ENCODE measurements at places on chromosomes 6 and 20.

DNA sequence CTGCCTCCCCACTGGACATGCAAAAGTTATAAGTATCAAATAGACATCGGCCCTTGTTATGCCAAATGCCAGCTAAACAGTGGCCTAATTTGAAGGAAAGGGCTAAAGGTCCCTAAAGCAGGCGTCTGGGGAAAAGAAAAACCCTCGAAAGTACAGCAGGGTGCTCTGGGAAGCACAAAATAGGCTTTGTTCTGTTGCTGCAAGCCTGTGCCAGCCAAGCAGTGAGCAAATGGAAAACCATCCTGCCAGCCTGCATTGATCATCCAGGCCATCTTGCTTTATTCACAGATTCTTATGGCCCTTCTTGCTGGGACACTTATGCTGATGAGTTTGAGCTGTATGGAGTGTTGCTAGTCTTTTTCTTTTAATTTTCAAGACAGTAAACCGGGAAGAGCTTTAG is 62.2 kb upstream of the PLEKHG1 start:
- no peak for DNase-seq

- DNase-seq: no peak
Observed at GRCh38 chr6:72216222-72217068, 330.1 kb downstream of the RIMS1 start.

DNA sequence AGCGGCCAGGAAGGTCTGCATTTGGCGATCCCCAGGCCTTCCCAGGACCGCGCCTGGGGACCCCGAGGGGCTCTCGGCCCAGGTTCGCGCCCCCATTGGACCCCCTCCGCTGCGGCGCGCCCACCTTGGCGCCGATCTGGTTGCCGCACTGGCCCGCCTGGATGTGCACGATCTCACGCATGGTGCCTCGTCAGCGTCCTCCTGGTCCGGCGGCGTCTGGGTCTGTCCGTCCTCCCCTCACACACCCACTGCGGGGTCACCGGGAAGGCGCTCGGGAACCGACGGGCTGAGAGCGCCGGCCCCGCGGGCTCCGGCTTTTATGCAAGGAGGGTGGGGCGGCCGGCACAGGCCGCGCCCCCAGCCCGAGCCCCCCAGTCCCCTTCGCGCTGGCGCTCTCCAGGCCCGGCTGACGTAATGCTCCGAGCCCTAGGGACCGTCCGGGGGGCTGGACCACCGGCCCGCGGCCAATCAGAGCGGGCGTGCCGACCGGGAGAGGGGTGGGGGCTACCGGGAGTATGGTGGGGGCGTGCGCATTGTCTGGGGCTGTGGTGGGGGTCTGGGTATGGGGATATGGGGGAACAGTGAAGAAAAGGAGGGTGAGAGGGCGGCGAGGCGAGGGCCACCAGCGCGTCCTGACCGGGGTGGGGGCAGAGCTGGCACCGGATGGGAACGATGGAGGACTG is at the start of gene TUBB2B:
Gene TUBB2B, minus strand, starts transcription at position 291 of the 683 bp plus-strand sequence. Its CDS starts 110 bp downstream, at position 181.
- DNase-seq: no peak

- no peak for DNase-seq
Observed at GRCh38 chr6:84773431-84774156, 9.2 kb upstream of the TBX18 start.

DNA sequence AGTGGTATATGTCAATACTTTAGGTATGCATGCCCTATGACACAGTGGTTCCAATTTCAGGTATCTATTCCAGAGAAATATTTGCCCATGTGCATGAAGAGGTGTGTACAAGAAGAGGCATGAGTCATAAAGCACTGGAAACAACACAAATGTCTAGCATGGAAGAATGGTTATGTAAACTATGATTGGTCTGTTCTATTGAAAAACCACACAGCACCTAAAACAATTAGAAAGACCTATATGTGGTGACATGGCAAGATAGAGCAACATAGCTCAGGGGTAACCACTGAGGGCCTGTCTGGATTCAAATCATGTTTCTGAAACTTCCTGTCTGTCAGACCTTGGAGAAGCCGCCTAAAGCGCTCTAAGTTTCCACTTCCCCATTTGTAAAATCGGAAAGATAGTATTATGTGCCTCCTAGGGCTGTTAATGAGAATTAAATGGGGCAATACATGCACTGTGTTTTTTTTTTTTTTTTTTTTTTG is 76.0 kb upstream of the SHLD1 start:
- peak; percentile 65 for DNase-seq

GRCh38 chr6:80454197-80454596 is 347.7 kb downstream of the BCKDHB start:
- no peak for DNase-seq

GRCh38 chr6:88171312-88171711 is 5.2 kb upstream of the CNR1 start:
- DNase-seq: no peak

Data from hematopoietic multipotent progenitor cell treated with erythropoietin and hydrocortisone succinate and interleukin-3 and kit ligand, for 17 days (in vitro differentiated cells).